ENCODE measurements at places on chromosomes 3 and 15.

DNA sequence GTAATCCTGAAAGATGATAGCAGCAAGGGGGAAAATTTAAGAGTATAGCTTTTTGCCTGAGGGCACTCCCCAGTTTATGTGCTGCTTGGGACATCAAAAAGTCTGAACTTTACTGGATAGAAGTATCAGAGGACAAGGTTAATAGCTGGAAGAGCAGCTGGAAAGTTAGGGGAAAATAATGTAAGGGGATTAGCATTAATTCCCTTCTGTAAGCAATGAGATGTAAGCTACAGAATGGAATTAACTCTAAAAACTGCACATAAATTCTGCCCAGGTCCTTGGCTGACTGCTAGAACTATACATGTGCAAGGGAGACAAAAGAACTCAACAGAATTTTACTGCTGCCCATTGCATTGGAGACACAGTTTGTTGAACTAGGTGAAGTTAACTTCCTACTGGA, 55.6 kb downstream of the ATP11B start:
- no peak for DNase-seq

DNA sequence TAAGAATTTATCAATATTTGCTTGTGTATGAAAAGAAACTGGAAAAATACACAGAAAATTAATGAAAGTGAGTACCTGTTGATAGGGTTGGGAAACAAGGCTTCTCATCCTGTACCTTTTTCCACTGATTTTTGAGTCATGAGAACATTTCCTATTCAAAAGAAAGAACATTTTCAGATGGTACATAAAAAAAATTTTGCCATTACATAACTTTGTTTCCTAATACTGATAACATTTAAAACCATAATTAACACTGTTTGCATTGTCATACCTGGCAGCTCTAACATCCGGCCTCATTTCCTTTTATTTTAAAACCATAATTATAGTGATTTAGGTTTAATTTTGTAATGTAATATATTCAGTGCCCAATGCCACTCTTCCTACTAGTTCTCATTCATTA, 11.7 kb downstream of the NKTR start:
- DNase-seq: no peak

GRCh38 chr3:124431331-124431994, 298.8 kb upstream of the UMPS start:
- DNase-seq: no peak

DNA sequence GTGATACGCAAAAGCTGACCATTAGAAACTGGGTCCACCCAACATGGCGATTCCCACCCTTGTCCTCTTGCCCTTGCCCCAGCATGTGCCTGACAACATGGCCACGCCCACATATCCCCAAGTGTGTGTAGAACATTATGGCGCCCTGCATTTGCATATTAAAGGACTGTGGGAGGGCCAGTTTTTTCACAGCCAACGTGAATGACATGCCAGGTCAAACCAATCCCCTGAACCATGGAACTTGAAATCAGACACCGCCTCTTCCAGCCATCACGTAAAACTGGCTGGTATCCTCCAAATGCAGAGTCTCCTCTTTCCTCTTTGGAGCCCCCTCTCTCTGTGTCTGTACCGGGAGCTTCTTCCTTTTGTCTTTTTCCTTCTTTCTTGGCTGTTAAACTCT, 156.7 kb upstream of the EPHA6 start:
- no peak for DNase-seq

- no peak for DNase-seq
Measured at GRCh38 chr3:100603469-100603868, 5.9 kb upstream of the ADGRG7 start.

DNA sequence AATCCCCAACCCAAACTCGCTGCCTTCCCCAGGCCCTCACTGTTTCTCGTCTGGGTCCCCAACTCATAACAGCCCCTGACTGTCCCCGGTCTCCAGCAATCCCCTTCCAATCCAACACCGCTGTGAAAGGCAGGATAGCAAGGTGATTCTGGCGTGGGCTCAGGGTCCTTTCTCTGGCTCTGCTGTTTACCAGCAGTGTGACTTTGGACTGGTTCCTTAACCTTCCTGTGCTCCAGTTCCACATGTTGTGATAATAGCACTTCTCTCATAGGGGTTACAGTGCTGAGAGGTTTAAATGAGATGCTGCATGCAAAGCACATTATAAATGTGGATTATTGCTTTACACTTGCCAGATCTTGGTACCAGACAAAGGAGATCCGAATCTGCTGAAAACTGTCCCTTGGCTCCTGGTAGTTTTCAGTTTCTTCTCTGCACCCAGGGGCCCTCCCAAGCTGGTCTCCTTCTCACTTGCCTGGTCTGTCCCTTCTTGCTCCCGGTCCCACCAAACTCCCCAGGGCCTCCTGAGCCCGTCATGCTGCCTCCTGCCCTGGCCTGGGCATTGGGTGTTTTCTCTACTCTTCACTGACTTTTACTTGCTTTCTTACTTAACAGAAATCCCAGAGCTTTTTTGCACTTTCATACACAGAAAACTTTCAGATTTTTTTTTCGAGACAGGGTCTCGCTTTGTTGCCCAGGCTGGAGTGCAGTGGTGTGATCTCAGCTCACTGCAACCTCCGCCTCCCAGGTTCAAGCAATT, 26.8 kb upstream of the CYP11A1 start:
- no peak for DNase-seq

GRCh38 chr3:71565316-71565715, 18.2 kb downstream of the FOXP1 start:
- no peak for DNase-seq

- DNase-seq: no peak
Measured at GRCh38 chr3:32577174-32577573, 6.5 kb upstream of the DYNC1LI1 start.

GRCh38 chr3:24498391-24498790, 3.7 kb upstream of the THRB start:
- no peak for DNase-seq

- no peak for DNase-seq
Measured at GRCh38 chr3:95654570-95655362, 1159.6 kb upstream of the EPHA6 start.

DNA sequence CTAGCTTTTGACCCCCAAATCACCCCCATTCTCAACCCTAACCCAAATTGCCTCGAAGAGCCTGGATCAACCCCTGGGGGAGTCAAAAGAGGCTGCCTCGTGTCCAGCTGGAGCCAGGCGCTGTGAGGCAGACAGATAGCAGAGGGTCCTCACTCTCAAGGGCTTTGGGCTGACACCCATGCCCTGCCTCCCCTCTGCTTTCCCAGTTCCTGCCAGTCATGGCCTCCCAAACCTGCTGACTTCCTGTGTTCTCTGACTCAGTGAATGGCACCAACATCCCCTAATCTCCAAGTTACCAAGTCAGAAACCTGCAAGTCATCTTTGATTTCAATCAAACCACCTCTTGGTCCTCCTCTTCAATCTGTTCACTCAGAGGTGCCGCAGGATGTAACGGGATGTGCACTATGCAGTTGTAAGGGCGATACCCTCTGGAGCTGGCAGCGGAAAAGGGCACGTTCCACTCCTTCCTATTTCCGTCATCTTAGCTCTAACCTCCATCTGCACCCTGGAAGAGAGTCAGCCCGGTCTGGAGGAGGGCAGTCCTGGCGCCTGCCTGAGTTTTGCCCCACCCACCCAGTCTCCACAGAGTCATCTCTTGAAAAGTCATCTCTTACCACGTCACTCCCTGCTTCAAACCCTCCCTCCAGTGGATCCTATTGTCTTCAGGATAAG, 52.4 kb upstream of the FAM174B start:
- no peak for DNase-seq

- DNase-seq: no peak
Measured at GRCh38 chr3:16031434-16031833, 143.0 kb upstream of the GALNT15 start.

DNA sequence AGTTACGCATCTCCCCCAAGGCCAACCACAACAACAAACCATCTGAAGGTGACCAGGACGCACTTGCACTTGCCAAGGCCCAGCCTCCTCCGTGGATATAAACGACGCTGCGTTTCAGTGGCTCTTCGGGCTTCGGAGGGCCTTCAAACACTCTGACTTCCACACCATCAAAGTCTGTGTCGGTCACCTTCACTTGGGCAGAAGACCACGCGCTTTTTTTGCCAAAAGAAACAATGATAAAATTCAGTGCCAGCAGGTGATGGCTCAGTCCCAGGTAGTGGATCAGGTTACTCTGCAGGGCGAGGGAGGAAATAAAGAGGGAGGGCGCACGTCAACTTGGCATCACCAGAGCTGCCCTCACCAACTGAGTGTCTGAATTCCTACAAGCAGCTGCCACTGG, 63.0 kb downstream of the NCEH1 start:
- no peak for DNase-seq

DNA sequence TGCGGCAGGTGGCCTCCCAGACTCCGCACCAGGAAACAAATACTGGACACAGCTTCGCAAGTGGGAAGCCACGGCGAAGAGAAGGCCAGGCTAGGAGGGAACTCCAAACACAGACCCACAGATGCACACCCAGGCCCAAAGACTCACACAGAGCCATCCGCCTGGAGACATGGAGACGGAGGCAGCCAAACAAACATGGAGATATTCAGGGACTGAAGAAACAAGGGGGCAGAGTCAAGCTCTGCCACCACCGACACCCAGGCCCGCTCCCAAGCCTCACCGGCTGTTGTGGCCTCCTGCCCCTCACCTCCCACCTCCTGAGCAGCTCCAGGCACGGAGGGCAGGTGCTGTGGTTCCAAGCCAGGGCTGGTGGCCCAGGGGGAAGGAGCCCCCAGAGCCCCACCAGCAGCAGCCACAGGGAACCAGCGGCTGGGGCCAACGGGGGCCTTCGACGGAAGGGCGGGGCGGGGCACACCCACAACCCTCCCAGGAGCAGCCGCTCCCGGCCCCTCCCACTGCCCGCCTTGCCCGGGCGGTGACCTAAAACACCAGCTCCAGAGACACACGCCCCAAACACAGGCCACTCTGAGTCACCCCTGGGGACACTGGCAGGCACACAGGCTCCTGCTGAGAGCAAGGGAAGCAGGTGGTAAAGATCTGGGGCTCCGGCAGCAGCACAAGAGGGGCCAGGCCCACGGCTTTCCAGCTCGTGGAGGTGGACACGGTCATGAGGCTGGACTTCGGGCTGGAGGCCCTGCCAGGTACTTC, 31.9 kb downstream of the TNK2 start:
- DNase-seq: no peak

DNA sequence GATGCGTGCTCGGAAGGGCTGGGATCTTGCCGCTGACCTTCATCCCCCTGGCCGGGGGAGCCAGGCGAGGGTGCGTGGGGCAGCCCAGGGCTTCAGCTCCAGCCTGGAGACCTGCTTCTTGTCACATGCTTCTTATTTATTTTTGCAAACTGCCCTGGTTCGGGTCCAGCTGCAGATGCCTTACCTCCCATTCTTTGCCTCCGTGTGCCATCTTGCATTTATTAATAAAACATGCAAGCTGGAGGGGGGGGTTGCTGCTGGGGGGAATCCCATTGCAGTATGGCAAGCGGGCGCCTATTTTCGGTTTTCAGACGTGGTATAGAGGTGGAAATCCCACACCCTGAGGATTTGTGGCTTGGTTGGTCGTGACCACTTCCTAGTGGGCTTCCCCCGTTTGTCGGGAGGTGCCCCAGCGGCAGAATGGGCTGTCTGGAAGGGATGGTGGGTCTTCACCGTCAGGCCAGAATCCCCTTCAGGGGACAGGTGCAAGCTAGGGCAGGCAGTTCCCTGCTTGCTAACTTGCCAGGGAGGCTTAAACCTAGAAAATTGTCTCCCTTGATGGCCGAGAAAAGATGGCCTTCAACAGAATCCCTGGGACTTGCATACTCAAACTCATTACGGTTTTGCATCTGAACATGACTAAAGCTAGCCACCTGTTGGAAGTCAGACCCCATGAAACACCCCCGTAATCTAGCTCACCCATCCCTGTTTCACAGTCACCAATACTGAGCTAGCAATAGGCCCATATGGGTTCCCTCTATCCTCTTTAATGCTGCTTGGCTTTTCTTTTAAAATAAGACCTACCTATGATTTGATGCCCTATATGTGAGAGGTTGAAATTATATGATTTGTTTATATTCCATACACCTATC, 569 bp downstream of the TMEM266 start:
- no peak for DNase-seq

GRCh38 chr3:169931747-169932520, 20.6 kb downstream of the SAMD7 start:
- DNase-seq: peak; percentile 11

DNA sequence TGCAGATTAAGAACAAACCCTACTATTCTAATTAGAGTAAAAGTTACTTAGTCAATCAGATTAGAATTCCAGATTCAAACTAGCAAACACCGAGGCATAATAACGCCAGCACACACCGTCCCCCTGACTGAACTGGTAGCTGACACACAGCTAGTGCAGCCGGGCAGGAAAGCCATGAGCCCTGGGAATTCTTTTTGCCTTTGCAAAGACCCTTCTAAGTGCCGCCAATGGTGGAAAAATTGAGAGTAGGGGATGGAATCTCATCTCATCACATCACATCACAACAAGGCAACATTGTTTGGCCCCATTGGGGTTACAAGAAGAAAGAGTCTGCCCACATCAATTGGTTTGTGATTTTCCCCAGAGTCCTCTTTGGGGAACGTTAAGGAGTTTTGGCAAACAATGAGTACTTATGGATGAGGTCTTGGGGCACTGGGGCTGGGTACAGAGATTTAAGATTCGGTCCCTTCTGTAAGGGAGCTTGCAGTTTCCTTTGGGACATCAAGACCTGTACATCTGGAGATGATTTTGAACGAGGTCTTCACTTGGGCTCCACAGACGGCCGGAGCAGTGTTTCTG, 120.4 kb upstream of the MEF2A start:
- peak; percentile 1 for DNase-seq

DNA sequence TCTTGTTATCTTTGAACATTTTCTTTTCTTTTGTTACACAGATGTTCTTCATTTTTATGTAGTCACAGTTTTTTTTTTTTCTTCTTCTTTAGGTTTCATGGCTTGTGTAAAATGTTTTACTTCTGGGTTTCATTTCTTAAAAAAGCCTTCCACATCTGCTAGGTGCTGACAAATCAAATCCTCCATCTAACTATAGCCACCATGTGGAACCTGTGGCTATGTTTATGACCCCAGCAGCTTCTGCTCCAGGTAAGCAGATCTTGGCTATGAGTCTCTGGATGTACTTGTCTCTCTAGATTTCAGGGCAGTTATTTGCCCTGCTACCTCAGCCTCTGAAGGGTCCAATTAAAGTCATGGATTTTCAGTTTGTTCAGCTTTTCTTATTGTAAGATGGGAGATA, 44.5 kb downstream of the OXSM start:
- no peak for DNase-seq
